ENCODE measurements at places on chromosomes 13 and 19. TPM values are rescaled to one million over a fixed set of nuclear protein-coding genes. Genes with fewer than 3 reads are reported as not detected.

SHANK1 gene
- 7.7 TPM for total RNA-seq

RASGRP4 gene
- 0.38 TPM for total RNA-seq

ZNF93 gene
- total RNA-seq = 11.7 TPM

EXOC3L2 gene
- total RNA-seq = 0.06 TPM

APC2 gene
- 1.2 TPM for total RNA-seq

HNRNPL gene
- total RNA-seq = 142 TPM

RB1 gene
- total RNA-seq = 47.5 TPM

CCDC169 gene
- total RNA-seq = not detected

GRCh38 chr19:4930664-4931063 lies 21.4 kb downstream of the UHRF1 start:
- no peak for ATAC-seq

GRCh38 chr13:95647321-95647720 lies 2.8 kb upstream of the DZIP1 start:
- no peak for ATAC-seq

DNA sequence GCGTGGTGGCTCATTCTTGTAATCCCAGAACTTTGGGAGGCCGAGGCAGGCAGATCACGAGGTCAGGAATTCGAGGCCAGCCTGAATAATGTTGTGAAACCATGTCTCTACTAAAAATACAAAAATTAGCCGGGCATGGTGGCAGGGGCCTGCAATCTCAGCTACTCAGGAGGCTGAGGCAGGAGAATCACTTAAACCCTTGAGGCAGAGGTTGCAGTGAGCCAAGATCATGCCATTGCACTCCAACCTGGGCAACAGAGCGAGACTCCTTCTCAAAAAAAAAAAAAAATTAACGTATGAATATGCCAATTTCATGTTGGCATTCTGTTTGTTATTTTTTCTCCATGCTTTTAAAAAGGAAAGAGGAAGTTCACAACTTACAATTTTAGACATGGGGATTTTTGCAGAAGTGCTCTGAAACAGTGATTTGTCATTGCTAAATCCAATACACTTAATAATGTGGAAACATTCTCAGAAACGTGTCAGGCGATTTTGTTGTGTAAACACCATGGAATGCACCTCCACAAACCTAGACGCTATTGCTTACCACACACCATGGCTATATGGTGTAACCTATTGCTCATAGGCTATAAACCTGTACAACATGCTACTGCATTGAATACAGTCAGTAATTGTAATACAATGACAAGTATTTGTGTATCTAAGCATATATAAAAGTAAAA lies 115.9 kb upstream of the PCDH20 start:
- ATAC-seq = no peak

DNA sequence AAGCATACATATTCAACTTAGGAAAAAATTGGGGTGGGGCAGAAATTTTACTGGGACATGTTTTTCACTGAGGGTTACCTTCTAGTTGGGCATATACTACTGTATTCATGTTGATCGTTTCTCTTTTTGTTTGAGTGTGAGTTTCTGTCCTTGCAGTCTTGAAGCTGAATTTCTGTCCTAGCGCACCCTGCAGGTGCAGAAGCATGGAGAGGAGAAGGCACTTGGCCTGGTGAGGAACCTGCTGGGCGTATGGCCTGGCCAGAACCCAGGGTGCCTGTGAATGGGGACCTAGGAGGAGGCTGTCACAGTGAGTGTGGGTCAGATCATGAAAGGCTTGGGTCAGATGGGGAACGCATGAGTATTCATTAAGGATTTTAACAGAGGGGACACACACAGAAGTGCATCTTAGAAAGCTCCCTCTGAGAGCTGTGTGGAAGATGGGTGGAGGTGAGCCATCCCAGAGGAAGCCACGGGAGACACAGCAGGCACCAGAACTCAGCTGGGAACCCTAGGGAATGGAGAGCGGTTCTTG lies 36.8 kb downstream of the SERP2 start:
- no peak for ATAC-seq

DNA sequence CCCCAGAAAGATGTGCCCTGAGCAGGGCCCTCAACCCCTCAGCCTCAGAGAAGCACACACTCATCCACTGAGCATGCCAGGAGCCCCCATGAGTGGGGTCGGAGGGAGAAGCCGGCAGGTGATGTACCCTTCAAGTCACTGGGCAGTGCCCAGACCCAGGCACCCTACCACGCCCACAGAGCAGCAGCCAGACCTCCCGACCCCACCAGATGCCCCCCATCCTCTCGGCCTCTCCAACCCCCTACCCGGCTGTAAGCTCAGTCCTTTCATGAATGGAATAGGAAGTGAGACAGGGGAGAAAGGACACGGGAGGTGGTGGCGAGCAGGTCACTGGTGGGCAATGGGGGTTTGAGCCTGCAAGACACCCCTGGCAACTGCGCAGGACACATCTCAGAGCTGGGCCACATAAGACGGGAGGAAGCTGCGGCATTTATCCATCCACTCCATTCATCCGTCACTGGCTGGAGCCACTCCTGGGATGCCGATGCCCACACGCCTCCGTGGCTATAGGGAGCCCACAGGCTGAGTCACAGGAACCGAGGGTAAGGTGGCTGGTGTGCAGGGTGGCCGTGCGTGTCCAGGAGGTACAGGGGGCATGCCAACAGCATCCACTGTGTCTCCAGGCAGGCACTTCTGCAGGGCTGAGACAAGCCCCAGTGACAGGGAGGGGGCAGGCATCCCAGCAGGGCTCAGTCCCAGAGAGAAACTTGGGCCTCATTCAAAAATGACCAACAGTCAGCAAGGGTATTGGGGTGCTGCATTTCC lies 23.8 kb upstream of the VSTM2B start:
- no peak for ATAC-seq

DNA sequence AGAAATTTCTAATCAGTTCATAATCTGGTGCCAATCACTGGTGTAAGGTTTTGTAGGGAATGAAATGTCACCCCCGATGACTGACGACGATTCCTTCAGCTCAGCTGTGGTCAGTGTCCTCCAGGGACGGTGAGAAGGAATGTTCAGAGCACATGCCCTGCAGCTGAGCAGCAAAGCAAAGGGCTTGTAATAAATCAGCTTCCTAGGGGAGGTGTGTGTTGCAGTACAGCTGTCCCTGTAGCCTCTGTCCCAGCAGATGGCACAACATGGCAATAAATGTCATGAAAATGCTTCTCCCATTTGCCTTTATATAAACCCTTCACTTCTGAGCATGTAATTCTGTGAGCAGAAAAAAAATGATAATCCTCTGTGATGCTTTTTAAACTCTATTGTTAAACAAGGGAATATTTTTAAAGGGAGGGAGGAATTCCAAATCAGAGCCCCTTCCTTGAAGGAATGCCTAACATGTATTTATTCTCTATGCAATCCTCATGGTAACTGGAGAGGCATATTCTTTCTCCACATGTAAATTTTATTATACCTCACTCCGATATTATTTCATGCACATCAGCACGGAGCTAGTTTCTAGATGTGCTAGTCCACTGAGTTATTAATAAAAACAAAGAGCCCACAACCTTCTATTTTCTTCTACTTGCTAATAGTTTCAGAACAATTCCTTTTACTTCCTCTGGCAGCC lies 102.5 kb downstream of the FAM216B start:
- peak; percentile 100 for ATAC-seq

DNA sequence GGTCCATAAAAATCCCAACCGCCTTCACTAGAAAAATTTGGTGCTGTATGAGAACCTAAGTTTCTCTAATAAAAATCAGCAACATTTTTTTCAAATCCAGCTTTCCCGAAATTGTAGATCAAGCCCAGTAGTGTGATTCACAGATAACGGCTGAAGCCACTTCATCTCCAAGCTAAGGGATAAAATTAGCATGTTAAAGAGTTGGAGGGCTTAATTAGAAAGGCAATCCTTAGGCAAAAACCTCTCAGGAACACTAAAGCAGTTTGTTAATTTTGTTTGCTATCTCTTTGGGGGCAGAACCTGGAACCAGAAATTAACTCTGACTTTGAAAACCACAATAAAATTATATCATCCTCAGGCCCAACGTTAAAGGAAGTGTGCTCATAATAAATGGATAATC lies 820.2 kb downstream of the GPC5 start:
- ATAC-seq = no peak

DNA sequence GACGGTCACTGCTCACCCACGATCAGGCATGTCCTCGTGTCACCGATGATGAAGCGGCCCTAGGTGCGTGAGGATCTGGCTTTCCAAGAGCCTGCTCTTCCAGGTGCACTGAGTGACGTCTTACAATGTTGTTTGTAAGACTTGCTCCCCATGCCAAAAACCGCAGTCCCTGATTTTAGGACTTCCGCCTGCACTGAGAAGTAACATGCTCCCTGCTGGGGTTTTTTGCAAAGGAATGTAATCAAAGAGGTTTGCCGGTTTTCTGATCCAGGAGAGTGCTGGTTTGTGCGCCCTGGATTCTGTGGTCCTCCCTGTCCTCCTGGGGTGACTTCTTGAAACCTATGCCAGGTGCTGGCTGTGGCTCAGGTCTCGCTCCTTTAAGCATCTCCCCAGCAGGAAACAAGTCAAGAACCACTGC lies 38.8 kb downstream of the MYO9B start:
- no peak for ATAC-seq

DNA sequence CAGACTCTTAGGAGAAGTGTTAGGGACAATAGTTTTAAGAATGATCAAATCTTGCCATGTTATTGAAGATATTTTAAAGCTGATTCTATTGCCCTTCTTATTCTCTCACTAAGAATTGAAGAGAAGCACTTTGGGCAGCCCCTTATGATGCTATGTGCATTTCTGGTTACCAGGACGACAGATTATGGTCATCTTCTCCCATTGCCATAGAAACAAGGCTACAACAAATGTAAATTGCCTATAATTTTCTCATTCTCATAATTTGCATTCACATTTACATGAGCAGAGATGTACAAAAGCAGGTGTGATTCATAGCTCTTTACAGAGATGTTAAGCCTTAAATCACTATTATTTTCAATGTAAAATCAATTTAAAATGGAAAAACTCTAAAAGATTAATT lies 137.3 kb upstream of the PCDH9 start:
- no peak for ATAC-seq

- ATAC-seq = peak; percentile 57
Measured at GRCh38 chr19:34555447-34555846, 73.9 kb downstream of the WTIP start.

GRCh38 chr19:38660724-38661123 lies 13.3 kb downstream of the ACTN4 start:
- no peak for ATAC-seq

DNA sequence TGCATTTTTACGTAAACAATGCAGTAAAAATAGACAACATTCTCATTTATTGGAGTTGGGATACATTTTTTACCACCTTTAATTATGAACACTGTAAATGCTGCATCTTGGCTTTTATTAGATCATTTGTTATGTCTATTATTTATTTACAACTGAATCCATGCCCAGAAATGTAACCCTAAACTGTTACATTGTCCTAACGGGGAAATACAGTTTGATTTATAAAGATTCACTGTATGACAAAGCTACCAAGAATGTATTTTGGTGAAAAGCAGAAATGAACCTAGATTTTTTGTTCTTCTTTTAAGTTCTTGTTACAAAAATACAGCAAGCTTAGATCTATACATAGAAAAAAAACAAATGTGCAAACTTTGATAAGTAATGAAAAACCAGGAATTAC lies 1.1 kb downstream of the METTL21C start:
- no peak for ATAC-seq

DNA sequence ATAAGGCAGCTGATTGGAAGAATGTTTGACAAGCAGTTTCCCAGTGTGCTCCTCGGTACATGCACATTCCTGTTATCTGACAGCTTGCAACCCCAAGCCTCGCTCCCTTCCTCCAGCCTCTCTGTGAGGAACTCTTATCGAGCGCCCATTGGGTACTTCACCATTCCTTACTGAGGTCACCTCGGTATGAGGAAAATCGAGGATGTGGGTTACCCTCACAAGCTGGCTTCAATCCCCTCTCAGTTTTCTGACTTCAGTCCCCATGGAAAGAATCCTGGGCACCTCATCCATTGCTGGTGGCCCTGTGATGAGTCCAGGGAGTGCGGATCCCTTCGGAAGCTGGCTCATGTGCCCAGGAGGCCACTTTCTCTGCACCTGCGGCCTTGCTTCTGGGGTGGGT lies 17.3 kb downstream of the TEX29 start:
- no peak for ATAC-seq

DNA sequence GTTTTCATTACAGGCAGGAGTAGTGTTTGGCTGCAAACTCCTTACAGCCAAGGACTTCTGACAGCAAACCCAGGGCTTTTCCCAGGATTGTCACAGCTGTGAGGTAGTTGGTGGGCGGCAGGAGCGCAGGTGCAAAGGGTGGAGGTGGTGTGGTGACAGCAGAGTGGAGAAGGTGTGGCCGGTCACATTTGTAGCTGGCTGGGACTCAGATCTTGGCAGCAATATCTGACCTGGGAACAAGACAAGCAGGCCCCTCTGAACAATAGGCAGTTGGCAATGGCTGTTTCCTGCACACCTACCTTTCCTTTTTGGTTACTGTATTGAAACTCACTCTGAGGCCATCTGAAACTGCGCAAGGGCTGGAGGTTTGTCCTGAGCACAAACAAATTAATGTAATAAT lies 327.3 kb downstream of the COG6 start:
- no peak for ATAC-seq

DNA sequence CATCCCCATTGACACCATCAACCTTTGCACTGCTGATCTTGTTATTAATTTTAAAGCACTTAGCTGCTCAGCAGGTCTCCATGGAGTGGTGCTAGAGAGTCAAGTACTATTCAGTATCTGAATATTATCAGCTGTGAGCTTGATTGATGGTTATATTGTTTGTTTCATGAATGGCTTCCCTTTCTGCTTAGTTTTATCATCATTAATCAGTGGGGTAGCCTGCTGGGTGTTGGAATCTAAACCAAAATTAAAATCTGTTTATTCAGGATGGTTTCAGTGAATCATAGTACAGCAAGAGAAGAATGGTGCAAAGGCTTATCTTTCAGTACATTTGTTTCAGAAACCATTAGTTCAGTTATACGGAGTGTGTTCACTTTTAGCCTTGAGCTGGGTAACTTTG lies 42.5 kb upstream of the SCEL start:
- ATAC-seq = peak; percentile 42

DNA sequence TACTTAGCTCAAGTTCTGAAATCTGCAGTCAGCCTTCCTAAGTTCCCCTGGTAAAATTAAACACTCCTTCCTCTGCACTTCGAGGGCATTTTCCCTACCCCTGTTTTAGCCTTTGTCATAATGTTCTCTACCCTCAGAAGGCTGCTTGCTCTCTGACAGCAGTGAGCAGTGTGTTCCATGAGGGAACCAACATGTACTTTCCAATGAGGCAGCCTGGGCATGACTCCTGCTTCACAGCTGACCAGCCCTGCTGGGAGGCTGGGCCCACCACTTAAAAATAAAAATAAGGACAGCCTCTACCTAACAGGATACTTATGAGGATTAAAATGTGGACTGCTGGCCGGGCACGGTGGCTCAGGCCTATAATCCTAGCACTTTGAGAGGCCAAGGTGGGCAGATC lies 26.4 kb downstream of the RUBCNL start:
- no peak for ATAC-seq

DNA sequence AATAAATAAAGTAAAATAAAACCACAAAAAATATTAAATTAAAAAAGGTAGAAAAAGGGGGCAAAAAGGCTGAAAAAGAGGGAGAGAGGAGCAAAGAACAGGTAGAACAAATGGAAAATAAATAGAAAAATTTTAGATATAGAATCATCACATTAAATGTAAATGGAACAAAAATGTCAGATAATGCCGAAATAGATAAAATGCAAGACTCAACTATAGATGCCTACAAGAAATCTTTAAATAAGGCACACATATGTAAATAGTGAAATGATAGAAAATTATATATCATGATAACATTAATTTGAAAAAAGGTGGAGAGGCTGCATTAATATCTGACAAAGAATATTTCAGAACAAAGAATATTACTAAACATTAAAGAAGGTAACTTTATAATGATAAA lies 477.1 kb upstream of the SPRY2 start:
- ATAC-seq = no peak

- ATAC-seq = no peak
Measured at GRCh38 chr13:32195713-32196112, 119.5 kb downstream of the ZAR1L start.
